Pancreas (tissue), 10 donors: ENCODE measurements at places on chromosomes 12 and 14. TPM values are rescaled to one million over a fixed set of nuclear protein-coding genes. Genes with fewer than 3 reads are reported as not detected.

NPAS3 gene
- 1.3 TPM for total RNA-seq

LRRC10 gene
- not detected for total RNA-seq

FAM90A1 gene
- 0.55 TPM for total RNA-seq

AEBP2 gene
- 12.4 TPM for total RNA-seq

CD4 gene
- total RNA-seq = 9.1 TPM

TESPA1 gene
- total RNA-seq = 0.15 TPM

MMAB gene
- 18.6 TPM for total RNA-seq

FBXO33 gene
- total RNA-seq = 4.5 TPM
